ENCODE measurements at places on chromosomes 5 and 9. TPM values are rescaled to one million over a fixed set of nuclear protein-coding genes. Genes with fewer than 3 reads are reported as not detected.

MYOT gene
- not detected for total RNA-seq

SSBP2 gene
- 11.3 TPM for total RNA-seq

CNTLN gene
- 2.9 TPM for total RNA-seq

FGF10 gene
- total RNA-seq, result not detected

SRD5A1 gene
- total RNA-seq, result 7.2 TPM

TRIM14 gene
- 49.0 TPM for total RNA-seq

CEL gene
- total RNA-seq, result 0.95 TPM

RGS7BP gene
- total RNA-seq, result not detected

SLIT3 gene
- total RNA-seq, result not detected

PRDM9 gene
- total RNA-seq, result not detected

SHOC1 gene
- total RNA-seq, result not detected

UGT3A1 gene
- not detected for total RNA-seq
